ENCODE measurements at places on chromosomes 12 and 14.
A peak's percentile ranks its signal among the peaks of the same experiment; 100 is the strongest.

DNA sequence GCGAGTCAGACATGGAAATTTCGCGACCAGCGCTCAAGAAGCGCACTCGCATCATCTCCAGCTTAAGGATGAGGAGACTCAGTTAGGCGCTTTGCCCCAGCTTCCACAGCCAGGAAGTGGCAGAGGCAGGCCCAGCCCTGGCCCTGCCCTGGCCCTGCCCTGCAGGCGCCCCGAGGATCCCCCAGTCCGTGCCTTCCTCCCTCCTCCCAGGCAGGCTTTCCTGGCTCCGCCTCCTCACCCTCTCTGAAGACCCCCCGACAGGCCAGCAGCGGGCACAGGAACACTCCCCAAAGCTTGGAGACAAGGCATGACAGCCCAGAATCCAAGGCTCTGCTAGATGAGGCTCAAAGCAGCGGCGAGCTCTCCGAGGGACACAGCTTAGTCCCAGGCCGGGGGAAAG lies 25.1 kb downstream of the UBR7 start:
- no peak for DNase-seq

DNA sequence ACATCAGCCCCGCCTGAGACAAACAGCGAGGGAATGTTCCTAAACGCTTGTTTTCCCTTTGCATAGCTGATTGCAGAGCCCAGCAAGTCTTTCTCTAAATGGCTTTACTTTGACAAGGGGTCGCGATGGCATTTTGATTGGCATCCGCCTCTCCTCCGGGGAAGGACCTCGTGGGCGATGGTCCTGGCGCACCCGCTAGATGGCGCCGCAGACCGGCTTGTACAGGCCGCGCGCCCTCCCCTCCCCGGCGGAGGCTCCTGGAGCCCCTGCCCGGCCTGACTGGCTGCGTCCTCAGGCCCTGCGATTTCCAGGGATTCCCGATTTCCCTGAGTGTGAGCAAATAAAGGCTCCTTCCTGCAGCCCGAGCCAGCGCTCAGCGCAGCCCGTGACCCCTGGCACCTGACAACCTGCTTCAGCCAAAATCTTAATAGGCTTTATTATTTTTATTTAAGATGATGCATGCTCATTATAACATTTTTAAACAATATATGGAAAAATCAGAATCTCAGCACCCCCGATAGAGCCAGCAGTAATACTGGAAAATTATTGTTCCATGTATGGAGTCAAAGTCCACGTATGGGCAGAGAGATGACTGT lies 468.3 kb downstream of the AACS start:
- no peak for DNase-seq

DNA sequence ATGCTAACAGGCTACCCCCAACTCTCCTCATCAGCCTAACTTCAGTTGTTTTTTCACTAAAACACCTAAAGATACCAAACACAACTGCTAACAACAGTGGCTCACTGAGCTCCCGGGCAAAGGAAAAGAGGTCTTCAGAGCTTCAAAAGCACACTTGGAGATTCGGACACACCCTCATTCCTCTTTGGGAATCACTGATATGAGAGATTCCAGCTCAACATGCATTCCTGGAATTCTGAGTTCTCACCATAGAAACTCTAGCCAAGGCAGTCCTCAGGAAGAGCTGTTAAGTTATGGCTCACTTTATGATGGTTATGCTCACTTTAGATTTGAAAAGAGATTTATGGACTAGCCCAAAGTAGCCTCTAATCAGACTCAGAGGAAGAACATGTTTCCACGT lies 40.1 kb downstream of the STXBP6 start:
- DNase-seq = peak; percentile 47

DNA sequence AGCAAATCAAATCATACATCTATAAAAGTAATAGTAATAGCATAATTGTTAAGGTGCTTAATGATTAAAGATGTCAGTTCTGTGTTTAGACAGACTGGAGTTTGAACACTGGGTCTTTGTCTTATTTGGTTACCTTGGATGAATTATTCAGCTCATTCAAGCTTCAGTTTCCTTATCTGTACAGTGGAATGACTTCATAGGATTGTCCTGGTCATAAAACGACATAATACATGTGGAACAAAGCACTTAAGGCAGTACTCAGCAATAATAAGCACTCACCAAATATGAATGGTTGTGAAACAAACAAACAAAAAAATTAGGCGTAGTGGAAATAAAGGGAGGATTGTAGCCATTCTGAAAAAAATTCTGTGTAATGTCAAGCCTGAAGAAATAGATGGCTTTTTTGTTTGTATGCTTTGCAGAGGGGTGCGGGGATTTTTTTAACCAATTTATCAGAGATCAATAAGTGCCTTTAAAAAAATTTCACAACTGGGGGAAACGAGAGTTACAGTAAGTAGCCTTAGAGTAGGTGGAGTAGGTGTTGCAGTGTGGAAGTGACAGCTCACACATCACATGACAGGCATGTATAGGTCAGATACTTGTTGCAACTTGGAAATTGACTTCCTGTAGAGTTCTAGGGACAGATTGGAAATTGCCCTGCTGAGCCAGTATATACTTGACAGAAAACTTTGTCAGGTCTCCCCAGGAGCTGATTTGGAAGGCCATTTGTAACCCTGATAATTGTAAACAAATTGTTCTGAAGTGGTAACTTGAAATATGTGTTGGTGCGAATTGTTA lies 157.7 kb downstream of the SLC15A5 start:
- DNase-seq = no peak

DNA sequence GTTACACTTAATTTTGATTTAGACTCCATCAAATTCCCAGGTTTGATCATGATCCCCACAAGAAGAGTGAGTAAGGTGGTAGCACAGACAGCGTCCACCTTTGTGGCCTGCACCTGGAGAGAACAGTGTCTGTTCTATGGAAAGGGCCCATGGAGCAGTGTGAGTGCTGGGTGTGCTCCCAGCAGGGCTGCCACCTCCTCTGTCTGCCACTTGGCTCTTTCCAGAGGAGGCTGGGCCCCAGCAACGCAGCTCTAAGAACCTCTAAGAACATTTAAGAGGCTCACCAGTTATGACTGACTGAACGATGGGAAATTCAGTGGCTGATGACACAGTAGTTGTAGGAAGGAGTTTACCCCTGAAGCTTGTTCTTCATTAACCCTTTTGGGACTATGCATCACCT lies 17.3 kb downstream of the VDR start:
- DNase-seq = no peak

DNA sequence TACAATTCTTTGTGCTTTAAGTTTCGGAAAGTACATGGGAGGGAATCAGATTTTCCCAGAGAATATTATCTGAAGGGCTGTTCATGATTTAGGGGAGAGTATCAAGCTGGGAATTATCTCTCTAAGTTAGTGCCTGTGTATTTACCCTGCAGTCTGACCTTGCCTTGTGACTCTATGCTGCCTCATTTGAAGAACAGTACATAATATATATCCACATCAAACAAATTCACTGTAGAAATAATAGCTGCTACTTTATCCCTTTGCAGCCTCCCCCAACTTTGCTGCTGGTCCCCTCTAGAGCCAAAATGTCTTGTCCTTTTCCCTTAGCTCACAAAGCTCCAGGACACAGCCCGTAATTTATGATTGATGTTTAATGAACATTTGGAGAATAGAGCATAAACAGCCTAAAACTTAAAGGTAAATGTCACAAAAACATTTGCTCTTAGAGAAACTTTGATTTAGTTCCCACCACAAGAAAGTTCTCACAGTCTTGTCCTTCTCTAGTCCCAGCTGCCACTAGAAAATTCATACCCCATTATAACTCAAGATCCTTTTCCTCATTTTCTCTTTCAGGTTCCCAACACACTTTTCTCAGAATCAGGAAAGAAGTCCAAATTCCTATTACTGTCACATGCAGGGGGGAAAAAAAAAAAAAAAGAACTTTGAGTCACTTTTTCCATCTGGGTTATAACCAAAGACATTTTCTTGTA lies 1009.6 kb downstream of the FLRT2 start:
- no peak for DNase-seq
